Glutamatergic neuron (in vitro differentiated cells): ENCODE measurements at places on chromosomes 7 and 10.
A peak's percentile ranks its signal among the peaks of the same experiment; 100 is the strongest.

DNA sequence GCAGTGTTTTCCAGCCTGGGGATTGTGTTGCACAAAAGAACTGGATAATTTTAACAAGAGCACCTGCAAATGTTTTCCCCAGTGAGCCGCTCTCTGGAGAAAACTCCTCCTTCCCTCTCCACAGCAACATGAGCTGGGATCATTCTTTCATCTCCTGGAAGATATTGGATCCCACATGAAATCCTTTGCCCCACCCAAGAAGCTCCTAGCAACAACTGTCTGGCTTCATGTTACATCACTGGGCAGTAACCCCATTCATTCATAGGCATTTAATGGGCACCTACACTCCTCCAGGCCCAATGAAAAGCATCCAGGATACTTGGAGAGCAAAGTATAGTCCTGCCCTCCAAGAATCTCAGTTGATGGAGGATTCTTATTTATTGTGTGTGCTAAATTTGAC, 27.2 kb downstream of the LSM5 start:
- DNase-seq: no peak

GRCh38 chr10:113427236-113427735, 125.6 kb upstream of the HABP2 start:
- DNase-seq: no peak

GRCh38 chr7:104240401-104240800, 32.6 kb upstream of the ORC5 start:
- DNase-seq: no peak

DNA sequence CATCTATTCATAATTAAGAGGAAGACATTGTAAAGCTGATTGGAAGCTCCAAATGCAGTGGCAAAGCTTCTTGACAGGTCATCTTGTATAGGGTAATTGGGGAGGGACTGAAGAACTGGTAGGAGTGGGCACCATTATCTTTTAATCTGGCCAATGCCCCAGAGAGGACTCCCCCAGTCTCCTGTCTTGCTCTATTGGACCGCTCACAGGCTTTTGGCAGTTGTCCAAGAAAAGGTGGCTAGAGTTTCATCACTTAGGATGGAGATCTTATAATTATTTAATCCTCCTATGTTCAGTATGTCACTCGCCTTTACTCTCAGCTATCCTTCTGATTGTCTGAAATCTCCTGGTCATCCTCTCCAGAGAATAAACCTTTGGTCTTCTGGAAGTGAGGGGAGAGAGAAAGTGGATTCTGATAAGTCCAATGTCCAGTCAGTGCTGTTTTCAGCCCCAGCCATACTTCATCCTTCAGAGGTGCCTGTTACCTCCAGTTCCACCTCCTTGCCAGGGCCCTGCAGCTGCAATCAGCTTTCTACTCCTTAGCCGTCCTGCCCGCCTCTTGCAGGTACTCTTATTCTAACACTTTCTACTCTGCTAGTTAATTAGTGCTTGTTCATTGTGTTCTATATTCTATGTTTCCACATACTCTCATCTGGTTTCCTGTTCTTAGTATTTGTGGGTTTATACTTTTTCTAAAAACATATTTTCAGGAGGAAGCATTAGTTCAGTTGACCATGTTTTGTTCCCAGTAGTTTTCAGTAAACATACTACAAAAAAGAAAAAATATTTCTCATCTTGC, 241.6 kb downstream of the NSUN6 start:
- DNase-seq: no peak

GRCh38 chr10:8616166-8616565, 561.7 kb downstream of the GATA3 start:
- no peak for DNase-seq

DNA sequence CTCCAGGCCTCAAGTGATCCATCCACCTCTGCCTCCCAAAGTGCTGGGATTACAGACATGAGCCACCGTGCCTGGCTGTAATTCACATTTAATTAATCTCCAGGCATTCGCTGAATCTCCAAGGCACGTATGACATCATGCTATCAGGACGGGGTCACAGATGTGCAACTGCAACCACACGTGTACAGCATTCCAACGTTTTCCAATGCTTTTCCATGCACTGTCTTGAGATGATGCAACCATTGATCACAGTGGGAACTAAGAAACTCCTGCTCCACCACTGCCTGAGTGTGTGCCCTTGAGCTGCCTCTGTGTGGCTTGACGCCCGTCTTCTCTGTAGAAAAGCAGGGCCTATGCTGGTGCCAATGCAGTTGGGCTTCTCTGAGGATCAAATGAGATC, 119.8 kb upstream of the LYZL2 start:
- no peak for DNase-seq

- DNase-seq: no peak
These were observed 7.2 kb upstream of the PYROXD2 start for GRCh38 chr10:98422182-98422581.

- DNase-seq: no peak
These were observed 939.2 kb upstream of the CELF2 start for GRCh38 chr10:10078446-10078845.

- no peak for DNase-seq
These were observed 67.8 kb downstream of the ABI1 start for GRCh38 chr10:26792758-26793495.

DNA sequence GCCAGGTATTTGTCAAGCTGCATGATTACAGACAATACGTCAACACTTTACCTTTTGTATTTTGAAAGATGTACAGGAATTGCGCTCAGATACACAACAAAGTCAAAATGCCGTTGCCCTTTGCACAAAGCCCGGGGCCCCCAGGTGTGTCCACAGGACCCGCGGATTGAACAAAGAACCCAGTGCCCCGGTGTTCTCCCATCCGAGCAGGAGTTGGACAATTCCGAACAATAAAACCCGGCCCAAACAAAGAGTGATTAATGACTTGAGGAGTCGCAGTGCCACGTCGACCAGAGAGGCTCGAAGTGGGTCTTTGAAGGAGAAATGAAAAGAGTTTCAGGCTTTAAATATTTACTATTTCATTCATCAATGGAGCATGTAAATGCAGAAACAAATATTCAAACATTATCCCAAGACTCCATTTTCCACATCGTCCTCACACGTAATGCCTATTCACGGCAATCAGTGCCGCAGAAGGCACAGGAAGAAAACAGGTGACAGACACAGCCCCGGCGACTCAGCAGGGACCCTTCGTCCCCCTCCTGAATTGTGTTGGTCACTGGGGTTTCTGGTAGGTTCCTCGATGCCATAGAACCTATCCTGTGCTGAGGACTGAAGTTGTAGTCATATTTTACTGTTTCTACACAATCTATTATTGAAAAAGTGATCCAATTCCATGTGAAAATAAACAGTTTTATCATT, 70.9 kb upstream of the MGMT start:
- no peak for DNase-seq

- peak; percentile 82 for DNase-seq
These were observed 76.0 kb downstream of the GPR141 start for GRCh38 chr7:37759526-37759925.

DNA sequence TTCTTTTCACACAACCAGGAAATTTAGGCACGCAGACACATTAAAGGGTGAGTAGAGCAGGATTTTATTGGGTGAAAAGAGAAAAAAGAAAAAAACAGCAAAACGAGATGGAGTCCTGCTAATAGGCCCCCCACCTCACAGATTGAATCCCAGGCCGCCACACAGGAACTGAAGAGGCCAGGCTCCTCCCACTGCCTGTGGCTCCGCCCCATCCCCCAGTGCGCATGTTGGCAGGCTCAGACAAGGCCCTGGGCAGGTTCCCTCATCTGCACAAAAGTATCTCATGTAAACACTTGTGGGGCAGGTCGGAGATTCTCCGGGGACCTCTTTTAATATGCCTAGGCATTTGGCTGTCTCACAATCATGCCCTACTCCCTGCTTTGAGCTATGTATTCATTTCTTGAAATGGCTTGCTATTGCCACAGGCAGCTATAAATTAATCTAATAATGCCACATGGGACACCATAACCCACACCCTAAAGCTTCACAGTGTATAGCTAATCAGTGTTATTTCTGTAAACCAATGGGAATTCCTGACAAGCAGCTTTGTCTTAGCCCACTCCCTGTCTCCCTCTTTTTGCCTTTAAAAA, 76.2 kb upstream of the KIF5B start:
- DNase-seq: no peak

DNA sequence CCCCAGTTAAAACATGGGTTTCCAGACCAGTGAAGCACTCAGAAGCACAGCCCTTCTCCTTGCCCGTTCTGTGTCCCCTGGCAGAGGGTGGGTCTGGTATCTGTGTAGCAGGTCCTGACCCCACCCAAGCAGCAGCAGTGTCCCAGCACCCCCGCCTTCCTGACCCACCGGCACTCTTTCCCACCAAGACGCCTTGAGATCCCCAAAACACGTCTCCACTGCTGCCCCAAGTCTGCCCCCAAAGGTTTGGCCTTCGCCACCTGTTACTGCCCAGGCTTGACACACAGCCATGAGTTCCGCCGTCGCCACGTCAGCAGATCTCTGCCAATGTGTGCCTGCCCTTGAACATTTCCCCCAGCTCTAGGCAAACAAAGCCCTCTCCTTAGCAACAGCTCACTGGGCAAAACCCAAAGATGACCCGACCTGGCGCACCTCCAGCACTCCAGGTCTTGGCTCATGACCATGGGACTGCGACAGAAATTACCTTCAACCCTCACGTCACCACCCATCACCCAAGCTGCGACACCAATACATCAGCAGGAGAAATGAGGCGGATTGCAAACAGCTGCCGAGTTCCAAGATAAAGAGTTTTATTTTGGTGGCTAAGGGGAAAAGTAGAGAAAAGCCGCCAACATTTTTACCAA, 75.6 kb downstream of the CTBP2 start:
- no peak for DNase-seq

DNA sequence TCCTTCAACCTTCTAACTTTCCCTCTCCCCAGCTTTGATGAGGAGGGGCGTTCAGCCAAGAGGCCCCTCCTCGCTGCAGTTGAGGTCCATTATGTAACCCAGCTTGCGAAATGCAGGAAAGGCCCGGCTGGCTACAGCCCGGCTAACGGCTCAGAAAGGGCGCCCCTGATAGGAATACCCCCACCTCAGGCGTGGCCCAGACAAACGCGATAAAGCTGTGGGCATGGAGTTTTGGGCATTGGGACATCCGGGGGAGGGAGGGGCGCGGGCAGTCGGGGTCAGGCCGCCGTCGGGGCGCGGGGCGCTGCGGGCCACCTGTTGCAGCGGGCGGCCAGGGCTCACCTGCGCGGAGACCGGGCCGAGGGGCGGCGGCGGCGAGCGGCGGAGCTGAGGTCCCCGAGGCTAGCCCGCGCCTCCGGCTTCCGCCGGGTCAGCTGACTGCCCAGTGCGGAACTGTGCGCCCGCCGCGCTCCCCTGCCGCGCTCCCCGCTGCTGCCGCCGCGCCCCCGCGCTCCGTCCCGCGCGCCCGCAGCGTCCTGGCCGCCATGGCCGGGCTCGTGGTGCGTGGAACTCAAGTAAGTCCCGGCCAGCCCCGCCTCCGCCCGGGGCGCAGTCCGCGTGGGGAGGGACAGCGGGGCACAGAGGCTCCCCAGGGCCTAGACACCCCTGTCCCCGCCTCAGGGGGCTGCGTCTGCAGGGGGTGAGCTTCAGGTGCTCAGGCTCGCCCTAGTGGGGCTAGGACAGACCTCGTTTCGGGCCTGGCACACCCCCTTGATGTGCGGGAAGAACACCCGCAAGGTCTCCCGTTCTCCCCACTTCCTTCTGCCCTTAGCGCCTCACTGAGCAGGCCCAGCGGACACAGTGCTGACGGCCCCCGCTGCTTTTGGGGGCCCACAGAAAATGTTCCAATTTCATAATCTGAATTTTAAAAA, at the start of gene LRMDA:
TSS of gene LRMDA (plus strand) at position 445 of the 932 bp plus-strand sequence.
- peak; percentile 52 for DNase-seq

DNA sequence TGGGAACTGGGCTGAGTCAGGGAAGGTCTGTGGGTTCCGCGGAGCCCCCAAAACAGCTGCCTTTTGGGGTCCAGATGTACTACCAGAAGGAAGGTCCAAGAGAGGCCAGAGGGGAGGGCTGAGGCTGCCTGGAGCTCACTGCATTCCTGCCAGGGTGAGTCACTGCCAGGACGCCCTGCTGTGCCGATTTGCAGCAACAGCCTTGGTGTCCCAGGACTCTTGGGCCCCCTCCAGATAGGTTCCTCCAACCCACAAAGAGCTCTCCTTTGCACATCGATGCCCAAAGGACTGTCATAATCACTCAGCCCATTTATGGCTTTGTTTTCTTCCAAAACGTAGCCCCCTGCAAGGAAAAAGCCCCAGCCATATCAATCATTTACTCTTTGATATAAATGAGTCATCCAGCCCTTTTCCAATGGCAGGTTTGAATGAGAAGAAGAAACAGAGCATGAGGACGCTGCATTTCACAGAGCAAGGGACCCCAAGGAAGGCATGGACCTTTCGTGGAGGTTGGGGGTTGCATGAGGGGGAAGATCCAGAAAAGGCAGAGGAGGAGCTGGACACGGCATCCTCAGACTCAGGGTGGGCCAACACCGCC, 32.2 kb upstream of the COL13A1 start:
- no peak for DNase-seq

- DNase-seq: no peak
These were observed 732.9 kb upstream of the LRRN3 start for GRCh38 chr7:110358028-110358427.

DNA sequence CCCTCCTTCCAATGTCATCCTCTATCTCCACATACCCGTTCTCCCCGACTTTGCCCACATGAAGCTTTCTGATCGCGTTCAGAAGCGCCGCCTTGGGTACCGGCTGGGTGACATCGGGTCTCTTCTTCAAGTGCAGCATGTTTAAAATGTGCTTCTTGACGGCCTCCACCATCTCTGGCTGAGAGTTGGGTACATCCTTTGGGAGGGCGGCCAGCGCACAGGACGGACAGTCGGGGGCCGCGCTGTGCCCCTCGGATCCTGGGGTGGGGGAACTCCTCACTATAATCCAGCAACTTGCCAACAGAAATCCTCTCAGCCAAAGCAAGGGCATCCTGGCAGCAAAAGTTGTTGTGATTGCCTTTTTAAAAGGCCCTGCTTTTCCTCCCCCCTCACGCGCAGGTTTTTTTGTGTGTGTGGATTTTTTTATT, 2.8 kb downstream of the INHBA start:
- DNase-seq: no peak

- no peak for DNase-seq
These were observed 84.1 kb downstream of the SNX10 start for GRCh38 chr7:26375726-26376174.

- DNase-seq: no peak
These were observed 996.4 kb downstream of the KCNMA1 start for GRCh38 chr10:76641215-76641614.

- no peak for DNase-seq
These were observed 768 bp downstream of the CHCHD2 start for GRCh38 chr7:56105508-56105907.

DNA sequence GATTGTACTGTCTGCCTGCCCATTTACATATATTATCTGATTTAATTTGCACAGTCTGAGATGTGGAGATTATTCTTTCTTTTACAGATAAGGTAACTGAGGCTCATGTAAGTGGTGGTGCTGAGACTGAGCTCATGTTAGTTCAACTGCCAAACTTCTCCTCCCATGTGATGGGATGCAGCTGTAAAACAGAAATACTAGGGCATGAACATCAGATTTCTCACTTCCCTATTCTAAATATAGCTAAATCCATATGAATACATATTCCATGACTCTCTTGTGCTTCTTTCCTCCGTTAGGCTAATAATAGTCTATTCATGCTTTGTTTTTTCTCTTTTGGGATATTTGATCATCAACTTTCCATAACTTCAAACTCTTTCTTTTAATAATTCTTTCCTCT, 84.7 kb downstream of the PTPRZ1 start:
- DNase-seq: no peak
